ENCODE measurements at places on chromosomes 7 and 10.

DNA sequence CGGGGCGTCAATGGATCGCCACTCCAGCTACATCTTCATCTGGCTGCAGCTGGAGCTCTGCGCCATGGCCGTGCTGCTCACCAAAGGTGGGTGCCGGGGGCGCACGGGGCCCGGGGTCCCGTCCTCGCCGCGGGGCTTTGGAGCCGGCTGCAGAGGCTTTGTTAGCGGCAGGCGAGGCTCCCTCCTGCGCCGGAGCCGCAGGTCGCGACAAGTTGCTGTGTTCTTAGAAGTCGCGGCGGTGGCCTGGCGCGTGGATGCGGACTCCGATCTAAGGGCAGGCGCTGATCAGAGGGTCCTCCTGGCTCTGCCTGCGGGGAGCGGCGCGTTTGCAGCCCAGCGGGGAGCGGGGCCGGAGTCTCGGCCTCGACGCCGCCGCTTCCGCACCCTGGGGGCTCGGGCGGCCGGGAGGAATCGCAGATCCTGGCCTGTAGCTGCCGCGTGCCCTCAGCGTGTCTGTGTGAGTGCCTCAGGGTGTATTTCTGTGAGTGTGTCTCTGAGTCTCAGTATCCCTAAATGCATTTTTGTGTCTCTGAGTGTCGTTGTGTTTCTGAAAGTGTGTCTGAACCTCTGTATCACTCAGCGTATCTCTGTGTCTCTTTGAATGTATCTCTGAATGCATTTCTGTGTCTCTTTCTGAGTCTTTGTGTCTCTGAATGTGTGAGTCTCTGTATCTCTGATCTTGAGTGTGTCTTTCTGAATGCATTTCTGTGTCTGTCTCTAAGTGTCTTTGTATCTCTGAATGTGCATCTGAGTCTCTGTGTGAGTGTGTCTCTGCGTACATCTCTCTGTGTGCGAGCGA lies 766 bp downstream of the BAMBI start:
- peak; percentile 74 for DNase-seq

GRCh38 chr10:104045151-104046089 lies 40.3 kb downstream of the COL17A1 start:
- DNase-seq: peak; percentile 50

DNA sequence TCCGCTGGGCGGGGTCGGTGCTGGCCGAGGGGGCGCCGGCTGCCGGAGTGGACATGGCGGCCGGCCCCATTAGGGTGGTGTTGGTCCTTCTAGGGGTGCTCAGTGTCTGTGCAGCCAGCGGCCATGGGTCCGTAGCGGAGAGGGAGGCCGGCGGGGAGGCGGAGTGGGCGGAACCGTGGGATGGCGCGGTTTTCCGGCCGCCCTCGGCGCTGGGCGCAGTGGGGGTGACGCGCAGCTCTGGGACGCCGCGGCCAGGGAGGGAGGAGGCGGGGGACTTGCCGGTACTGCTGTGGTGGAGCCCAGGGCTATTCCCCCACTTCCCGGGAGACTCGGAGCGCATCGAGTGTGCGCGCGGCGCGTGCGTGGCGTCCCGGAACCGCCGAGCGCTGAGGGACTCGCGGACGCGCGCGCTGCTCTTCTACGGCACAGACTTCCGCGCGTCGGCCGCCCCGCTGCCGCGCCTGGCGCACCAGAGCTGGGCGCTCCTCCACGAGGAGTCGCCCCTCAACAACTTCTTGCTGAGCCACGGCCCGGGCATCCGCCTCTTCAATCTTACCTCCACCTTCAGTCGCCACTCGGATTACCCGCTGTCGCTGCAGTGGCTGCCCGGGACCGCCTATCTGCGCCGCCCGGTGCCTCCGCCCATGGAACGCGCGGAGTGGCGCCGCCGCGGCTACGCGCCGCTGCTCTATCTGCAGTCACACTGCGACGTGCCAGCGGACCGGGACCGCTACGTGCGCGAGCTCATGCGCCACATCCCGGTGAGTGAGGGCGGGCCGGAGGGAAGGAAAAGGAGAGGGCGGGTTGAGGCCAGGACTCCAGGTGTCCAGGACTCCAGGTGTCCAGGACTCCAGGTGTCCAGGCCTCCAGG lies 9.3 kb upstream of the CHCHD1 start:
- peak; percentile 92 for DNase-seq

GRCh38 chr10:48791267-48791928 lies 106.7 kb downstream of the WDFY4 start:
- DNase-seq: no peak

DNA sequence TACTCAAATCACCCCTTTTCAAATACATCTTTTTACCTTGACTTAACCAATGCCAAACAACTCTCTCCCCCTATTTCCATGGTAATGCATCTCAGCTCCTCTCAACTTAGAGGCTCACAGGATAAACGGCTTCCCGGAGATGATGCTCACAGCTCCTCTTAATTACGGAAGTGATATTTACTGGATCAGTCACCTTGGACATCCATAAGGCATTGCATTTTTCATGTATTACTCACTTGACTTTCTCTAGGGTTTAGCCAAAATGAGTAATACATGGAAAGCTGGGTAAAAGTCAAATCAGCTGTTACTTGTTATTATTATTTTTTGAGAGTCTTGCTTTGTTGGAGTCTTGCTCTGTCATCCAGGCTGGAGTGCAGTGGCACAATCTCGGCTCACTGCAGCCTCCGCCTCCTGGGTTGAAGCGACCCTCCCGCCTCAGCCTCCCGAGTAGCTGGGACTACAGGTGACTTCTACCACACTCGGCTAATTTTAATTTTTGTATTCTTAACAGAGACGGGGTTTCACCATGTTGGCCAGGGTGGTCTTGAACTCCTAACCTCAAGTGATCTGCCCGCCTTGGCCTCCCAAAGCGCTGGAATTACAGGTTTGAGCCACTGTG lies 73.3 kb upstream of the RHEB start:
- DNase-seq: no peak

- peak; percentile 70 for DNase-seq
Observed at GRCh38 chr10:62433181-62433692, 59.1 kb downstream of the ZNF365 start.

DNA sequence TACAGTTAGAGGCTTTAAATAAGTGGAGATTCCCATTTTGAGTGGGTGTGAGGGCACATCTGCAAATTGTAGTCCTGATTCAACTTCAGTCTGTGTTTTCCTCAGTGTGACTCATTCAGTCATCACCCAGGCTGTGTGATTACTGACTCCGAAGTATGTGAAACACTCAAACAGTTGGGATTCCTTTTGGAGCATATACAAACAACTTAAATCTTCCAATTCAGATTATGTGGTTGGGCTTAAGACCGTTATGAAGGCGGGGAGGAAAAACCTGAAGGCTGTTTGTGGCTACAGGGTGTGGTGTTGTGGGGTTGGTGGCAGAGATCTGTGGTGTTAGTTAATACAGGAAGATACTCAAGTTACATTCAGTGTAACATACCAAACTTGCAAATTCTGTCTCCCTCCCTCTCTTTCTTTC lies 259.7 kb upstream of the FERD3L start:
- DNase-seq: no peak

GRCh38 chr10:75597773-75598440 lies 166.5 kb downstream of the LRMDA start:
- DNase-seq: no peak

DNA sequence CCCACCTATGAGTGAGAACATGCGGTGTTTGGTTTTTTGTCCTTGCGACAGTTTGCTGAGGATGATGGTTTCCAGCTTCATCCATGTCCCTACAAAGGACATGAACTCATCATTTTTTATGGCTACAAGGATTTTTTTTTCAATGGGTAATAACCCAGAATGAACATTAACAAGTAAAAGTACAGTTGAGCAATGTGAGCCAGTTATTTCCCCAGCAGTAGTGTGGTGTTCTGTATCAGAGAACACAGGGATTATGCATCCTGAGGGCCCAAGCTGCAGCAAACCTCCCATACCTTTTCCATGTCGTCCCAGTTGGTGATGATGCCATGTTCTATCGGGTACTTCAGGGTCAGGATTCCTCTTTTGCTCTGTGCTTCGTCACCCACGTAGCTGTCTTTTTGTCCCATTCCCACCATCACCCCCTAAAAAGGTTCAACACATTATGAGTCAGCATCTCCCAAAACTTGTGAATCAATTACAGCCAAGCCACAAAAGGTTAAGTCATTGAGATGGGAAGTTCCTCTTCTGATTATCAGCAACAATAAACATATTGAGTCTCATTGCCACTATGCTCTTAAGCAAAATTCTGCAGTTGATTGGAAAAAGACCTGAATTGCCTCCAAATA lies 5.5 kb downstream of the ACTA2 start:
- DNase-seq: no peak

- DNase-seq: no peak
Observed at GRCh38 chr7:102125127-102125596, 161.5 kb upstream of the SH2B2 start.

GRCh38 chr10:1549591-1550290 lies 187.6 kb downstream of the ADARB2 start:
- DNase-seq: no peak

DNA sequence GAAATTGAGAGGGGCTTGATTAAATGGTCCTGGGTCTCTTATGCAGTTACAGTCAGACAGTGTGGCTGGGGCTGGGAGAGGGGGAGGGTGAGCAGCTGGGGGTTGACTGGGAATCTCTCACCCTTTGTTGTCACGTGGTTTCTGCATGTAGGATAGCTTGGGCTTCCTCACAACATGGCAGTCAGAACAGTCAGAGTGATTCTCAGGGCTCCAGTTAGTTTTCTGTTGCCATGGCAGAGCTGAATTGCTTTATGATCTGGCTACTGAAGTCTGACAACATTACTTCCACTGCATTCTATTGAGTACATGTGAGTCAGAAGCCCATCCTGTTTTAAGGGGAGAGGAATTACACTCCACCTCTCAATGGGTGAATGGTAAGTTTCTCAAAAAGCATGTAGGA lies 102.7 kb downstream of the WDR11 start:
- DNase-seq: no peak

DNA sequence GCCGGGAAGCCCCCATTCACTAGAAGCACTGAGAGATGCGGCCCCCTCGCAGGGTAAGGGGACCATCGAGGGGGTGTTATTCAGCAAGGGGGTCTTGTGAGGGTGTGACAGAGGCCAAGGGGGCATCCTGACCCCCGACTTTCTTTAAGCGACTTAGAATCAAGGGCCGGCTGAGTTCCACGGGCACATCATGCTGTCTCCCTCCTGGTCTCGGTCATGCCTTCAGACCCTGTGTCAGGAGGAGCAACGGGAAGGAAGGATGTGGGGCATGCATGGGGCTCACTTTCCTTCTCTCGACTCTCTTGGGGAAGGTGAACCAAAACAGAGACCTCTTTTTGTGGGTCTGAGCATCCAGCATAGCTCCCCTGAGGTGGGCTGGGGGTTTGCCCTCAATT lies 2.5 kb downstream of the ACSL5 start:
- DNase-seq: no peak

Measured in activated CD8-positive, alpha-beta memory T cell treated with anti-CD3 and anti-CD28 coated beads for 24 hours (primary cell).